Renal pelvis (tissue), 12 donors: ENCODE measurements at places on chromosomes 1 and 21. TPM values are rescaled to one million over a fixed set of nuclear protein-coding genes. Genes with fewer than 3 reads are reported as not detected.

The CELA2B gene
- polyA plus RNA-seq, result 0.59 TPM

The DISC1 gene
- polyA plus RNA-seq, result 5.0 TPM

The MAN1C1 gene
- 16.9 TPM for polyA plus RNA-seq

The RNU1-3 gene
- not detected for polyA plus RNA-seq

The OR14K1 gene
- polyA plus RNA-seq, result not detected

- no peak for DNase-seq
Observed at GRCh38 chr1:169250022-169250421, 117.6 kb downstream of the NME7 start.

DNA sequence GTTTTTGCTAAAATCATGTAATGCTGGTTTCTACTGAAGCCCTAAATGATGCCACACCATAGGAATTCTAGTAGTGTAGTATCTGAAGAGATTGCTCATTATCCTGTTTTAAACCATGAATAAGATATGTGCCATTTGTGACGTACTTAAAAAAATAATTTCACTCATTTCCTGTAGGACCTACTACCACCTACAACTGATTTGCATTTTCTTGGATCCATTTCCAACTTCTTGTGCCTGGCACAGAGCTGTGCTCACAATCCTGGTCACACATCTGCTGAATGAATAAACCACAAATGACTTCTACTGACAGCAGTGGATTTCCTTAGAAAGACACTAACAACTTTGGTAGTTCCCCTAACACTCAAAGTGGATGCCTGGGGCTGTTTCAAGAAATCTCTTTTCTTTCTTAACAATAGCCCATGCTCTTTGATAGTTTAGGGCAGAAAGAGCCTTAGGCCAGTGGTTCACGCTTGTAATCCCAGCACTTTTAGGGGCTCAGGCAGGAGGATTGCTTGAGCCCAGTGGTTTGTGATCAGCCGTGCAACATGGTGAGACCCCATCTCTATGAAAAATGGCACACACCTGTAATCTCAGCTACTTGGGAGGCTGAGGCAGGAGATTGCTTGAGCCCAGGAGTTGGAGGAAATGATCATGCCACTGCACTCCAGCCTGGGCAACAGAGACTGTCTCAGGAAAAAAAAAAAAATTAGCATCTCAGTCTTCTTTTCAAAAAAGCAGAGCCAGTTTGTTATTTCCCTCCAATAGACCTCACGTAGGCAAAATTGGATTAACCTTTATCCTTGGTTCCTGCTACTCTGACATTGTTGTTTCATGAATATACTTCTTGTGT is 13.0 kb upstream of the BATF3 start:
- no peak for DNase-seq

GRCh38 chr1:63775418-63776127 is 1.8 kb downstream of the ROR1 start:
- no peak for DNase-seq

DNA sequence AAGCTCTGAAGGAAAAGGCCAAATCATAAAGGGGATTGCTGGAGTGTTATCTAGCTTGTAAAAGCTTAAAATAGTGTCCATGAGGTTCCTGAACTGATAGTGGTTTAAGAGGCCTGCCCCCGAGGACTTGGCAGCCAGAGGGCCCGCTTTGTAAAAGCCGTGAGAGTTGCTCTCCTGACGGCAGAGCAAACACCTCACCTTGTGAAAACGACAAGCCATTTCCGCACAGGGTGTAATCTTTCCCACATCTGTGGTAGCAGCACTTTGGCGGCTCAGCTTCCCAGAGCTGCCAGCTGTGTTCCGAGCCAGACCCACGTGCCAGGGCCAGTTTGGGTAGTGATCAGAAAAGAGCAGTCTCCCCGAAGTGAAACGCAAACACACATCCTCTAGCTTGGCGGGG is 37.0 kb downstream of the SERBP1 start:
- peak; percentile 16 for DNase-seq

GRCh38 chr1:151134396-151134795 is 12.0 kb downstream of the SEMA6C start:
- no peak for DNase-seq

- DNase-seq, result no peak
Observed at GRCh38 chr1:225549821-225550220, 103.1 kb downstream of the ENAH start.

DNA sequence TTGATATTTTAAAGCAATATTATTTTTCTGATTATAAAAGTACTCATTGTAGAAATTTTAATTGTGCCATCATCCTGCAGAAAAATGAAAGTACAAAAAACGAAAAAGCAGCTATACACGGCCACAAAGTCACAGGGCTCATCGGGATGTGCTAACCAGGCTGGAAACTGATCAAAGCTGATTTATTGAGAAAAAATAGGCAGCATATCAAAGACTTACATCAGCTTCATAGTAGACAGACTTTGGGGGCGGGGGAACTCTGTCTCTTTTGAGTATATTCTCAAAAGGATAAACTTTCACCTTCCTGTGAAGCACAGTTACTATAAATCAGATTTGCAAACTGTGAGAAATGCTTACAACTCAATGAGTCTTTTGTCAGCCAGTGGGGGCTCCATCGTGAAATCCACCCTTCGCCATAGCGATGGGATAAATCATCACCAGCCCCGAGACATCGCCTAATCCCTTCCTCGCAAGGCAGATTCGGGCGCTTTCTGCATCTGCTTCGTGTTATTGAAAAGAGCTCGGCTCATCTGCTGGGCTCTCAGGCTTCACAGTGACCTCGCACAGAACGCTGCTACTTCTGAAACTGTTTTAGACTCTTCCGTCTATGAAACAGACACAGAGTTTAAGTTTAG is 69.2 kb upstream of the ERG start:
- peak; percentile 4 for DNase-seq

DNA sequence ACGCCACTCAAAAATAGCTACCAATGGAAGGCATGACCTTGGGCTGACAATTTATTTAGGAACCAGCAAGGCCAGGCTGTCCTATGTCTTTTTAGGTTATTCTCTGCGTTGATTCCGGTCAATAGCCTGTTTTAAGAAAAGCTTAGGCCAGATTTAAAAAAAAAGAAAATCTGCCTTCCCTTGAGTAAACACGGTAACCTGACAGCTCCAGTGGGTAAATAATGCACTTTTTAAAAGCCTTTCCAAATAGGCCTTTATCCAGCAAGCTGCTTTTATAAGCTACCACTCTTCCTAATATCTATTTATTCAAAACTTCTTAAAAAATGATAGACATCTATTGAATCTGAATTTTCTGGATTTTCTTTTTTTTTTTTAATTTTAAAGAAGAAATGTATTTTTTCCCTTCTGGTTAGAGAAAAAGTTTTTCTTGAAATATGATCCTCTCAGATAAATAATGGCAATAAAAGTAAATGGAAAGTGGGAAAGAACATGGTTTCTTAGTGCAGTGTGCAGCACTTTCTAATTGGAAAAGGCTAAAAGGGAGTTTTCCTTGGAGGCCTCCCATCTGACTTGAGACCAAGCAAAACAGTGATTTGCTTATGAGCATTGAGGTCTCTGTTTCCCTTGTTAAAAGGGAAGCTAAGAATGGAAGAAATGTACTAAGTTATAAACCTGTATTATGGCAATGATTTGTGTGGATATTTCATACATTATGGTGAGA is 281.0 kb upstream of the RUNX1 start:
- peak; percentile 57 for DNase-seq

GRCh38 chr1:225343618-225344017 is 84.2 kb downstream of the LBR start:
- no peak for DNase-seq
